ENCODE measurements at places on chromosomes 4 and X.

DNA sequence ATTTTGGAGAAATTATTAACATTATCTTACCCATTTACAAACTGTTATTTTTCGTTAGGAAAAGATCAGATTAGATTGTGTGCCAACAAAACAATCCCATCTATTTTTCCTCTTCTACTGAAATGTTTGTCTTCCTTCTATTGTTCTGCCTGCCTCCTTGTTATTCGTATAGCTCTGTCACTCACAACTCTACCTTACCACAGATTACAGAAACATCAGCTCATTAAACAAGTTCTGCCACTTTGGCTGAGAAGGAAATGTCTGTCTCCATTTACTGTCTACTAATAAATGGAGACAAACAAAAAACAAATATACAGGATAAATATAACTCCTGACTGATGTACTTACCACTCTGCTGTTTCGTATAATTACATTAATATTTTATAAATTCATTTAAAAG is 211.4 kb downstream of the ENOX2 start:
- DNase-seq, result no peak

- DNase-seq, result no peak
These were observed 906 bp downstream of the DKK2 start for GRCh38 chr4:107034996-107035818.

GRCh38 chrX:123976706-123977316 is 15.3 kb downstream of the STAG2 start:
- DNase-seq, result no peak

DNA sequence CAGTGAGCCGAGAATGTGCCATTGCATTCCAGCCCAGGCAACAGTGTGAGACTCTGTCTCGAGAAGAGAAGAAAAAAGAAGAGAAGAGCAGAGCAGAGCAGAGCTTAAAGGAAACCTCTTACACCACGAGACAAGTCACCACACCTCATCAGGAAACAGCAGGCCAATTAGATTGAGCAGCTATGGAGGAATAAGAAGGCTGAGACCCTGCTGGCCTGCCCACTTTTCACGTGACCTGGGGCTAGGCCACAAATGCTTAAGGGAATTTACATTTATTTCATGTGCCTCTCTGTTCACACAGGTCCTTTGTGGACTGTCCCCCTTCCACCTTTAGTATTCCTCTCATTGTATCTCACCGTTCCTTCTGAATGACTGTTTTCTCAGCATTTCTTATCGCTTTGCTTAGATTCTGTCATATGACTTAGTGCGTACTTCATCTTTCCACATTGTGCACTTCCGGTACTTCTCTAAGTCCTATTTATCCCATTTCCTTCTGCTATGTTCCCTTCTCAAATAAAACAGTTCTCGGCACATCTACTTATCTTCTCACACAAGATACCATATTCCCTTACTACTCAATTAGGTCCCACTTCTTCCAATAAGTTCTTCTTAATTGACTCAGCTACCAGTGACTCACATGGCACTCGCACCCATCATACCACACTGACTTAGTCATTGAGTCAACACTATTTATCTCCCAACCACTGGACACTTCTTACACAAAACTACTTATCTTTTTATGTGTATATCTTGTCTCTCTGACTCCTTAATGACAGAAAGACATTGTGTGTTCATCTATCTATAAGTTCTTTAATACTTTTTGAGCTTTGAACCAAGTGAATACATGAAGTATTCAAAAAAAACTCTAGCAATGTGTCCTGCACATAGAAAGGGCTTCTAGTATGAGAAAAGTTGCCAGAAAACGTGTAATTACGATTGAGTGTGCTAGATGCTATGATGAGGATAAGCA is 11.0 kb downstream of the CUL4B start:
- peak; percentile 13 for DNase-seq

- DNase-seq, result peak; percentile 26
These were observed 605.9 kb upstream of the DIPK2B start for GRCh38 chrX:45806410-45807121.

GRCh38 chrX:153800746-153801145 is 6.3 kb downstream of the SSR4 start:
- no peak for DNase-seq

DNA sequence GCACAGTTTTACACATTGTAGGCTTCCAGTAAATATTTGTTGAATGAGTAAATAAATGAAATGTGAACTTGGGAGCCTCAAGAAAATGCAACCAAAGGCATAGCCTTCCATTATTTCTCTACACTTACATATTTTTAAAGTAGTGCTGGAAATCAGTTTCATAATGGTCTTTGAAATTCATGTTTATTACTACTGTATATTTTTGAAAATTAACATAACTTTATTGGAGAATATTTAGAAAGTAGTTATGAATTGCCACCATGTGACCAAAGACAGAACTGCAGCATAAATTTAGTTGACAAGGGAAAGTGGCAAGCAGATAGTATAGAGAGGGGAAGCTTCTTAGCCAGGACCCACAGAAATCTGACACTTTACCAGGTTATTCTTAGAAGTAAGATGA is 6.4 kb downstream of the TCEAL8 start:
- no peak for DNase-seq

- no peak for DNase-seq
These were observed 1540.1 kb upstream of the PCDH10 start for GRCh38 chr4:131609039-131609438.

GRCh38 chr4:40750461-40751258 is 905 bp downstream of the NSUN7 start:
- DNase-seq, result no peak

GRCh38 chrX:124534536-124534935 is 188.2 kb downstream of the SH2D1A start:
- no peak for DNase-seq

DNA sequence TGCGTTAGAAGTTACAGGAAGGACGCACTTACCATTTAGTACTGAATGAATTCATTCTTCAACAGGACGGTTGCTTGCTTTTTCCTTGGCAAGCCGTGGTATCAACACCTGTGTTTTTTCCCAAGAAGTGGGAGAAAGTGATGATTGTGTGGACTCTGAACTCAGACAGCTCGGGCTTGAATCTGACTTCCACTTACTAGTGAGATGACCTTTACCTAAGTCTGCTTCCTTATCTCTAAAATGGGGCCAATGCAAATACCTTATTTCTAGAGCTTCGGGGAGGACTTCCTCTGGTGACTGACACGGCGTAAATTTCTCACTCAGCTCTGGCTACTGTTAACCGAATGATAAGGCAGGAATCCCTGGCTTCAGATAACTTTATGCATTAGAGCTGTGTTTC is 146.8 kb upstream of the RBPJ start:
- no peak for DNase-seq

DNA sequence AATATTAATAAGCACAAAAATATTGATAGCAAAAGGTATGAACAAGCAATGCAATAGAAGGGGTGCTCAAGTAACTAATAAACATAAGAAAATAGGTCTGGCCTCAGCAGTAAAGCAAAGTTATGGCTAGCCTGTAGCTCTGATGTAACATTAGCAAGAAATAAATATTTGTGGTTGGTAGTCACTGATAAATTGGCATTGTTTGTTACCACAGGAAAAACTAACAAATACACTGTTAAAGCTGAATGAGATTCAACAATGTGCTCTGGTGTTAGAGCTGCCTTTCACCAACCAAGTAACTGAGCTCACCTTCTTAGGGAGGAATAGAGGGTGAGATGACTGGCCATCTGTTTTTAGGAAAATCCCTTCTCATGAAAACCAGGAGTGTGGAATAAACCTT is 71.4 kb downstream of the AREG start:
- no peak for DNase-seq

- DNase-seq, result no peak
These were observed 2.9 kb downstream of the S100P start for GRCh38 chr4:6696611-6697010.

GRCh38 chrX:110699109-110699508 is 96.5 kb downstream of the CHRDL1 start:
- no peak for DNase-seq

DNA sequence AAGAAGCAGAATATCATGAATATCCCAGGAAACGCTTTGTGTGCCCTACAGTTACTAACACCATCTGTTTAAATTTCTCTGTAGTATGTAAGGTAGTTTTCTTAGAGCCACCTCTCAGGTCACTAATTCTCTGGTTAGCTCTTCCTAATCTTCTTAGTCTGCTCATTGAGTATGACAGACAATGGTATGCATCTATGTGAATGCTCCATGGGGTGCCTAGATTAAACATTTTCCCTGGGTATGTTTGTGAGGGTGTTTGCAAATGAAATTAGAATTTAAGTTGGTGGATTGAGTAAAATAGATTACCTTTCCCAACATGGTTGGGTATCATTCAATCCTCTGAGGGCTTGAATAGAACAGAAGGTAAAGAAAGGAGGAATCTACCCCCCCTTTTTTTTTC is 233.0 kb downstream of the PCDH18 start:
- no peak for DNase-seq

DNA sequence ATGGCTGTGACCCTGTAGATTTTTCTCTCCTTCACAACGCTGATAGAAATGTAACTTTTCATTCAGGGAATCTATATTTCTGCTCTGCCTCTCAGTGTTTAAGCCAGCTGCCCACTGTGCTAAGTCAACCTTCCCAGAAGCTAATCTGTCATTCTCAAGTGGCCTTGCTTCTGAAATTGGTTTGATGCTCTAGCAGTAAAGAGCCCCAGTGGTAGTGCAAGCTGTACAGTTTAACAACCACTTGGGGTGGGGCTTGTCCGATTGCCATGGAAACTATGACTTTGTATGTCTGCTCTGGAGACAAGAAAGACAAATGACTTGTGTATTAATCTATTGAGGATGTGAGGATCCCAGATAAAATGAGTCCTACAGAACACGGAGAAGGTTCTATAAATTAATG is 620.9 kb upstream of the GALNT7 start:
- no peak for DNase-seq

DNA sequence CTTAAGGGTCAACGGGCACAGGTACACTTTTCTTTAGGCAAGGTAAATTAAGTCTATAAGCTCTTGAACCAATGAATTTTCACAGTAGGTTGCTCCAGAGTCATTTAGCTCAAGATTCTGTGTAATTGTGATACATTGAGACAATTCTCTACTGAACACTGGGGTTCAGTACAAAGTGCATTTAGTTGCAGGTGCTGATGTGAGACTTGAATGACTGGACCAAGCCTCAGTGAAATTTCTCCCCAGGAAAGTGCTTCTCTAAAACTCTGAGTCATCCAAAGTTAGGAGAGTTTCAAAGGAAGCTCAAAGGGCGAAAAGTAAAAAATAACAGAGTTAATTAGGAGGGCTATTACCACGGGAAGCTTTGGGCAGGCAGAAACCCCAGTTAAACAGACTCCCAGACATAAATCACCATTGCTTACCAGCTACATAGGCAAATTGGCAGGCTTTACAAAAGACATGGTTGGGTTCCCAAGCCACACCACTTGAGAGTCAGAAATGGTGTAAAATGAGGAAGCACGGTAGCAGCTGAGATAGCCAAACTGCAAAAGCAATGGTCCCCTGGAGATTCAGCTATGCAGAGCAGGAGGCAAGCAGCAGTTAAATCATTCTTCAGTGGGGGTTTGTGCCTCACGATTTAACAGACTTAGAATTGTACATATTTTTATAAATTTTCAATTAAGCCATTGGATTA is 202.6 kb downstream of the PCDH19 start:
- DNase-seq, result no peak

GRCh38 chrX:45601052-45601451 is 400.4 kb upstream of the DIPK2B start:
- DNase-seq, result no peak

DNA sequence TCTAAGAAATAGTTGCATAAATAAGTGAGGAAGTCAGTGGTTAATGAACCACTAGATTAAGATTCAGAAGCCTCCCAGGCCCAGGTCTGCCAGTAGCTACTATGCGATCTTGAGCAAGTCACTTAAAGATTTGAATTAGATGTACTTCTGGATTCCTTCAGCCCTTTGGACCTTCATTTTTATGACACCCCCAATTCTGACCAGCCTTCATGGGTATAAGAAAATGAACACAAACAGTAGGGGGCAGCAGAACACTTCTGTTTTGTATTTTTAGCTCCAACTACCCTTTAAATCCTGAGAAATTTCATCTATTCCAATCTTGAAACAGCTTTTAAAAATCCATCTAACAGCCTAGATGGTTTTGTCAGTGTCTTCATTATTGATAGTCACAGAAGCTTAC is 19.0 kb downstream of the TMEM47 start:
- DNase-seq, result no peak

DNA sequence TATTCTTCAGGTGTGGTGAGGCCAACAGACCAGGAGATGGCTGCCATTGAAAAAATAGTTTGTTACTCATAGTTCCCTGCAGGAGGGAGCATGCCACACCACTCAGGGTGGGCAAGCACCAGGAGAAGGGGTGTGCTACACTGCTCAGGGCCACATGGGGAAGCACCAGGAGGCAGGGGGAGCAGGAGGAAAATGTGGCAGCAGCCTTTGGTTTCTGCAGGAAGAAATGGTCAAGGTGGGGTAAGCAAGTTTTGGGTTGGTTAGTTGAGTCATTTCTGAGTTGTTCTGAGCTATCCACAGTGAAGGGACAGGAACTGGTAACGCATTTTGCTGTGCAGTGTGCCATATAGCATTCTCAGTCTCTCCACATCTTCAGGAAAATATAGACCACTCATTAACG is 23.8 kb downstream of the FGFBP1 start:
- DNase-seq, result no peak

GRCh38 chr4:140533951-140534480 is 10.0 kb downstream of the ELMOD2 start:
- no peak for DNase-seq

- no peak for DNase-seq
These were observed 194.9 kb downstream of the PALLD start for GRCh38 chr4:168691631-168692369.

- DNase-seq, result no peak
These were observed at the start of gene KCND1 for GRCh38 chrX:48971249-48972219. Gene KCND1 (minus strand): TSS chrX:48971844. CDS start chrX:48970271, 1,573 bp downstream.

DNA sequence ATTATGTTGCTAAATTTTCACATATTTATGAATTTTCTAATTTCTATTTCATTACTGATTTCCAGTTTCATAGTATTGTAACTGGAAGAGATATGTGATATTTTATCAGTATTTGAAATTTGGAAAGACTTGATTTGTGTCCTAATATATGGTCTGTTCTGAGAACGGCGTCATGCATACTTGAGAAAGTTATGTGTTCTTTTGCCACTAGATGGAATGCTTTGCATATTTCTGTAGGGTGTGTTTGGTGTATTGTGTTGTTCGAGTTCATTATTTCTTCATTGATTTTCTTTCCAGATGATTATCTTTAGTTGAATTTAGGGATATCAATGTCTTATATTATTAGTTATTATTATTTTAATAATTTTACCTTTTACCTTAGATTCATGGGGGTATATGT is 110.6 kb upstream of the ITM2A start:
- no peak for DNase-seq

All from stimulated activated CD4-positive, alpha-beta T cell treated with anti-CD3 and anti-CD28 coated beads, Interleukin-15, amount 100 ng/mL, for 48 hours (primary cell).